ENCODE measurements at places on chromosomes 3 and 15.
A peak's percentile ranks its signal among the peaks of the same experiment; 100 is the strongest.

- peak; percentile 48 for DNase-seq
Measured at GRCh38 chr3:133413161-133414020, 13.5 kb downstream of the BFSP2 start.

- peak; percentile 45 for DNase-seq
Measured at GRCh38 chr3:184016811-184017671, 643 bp downstream of the ABCC5 start.

DNA sequence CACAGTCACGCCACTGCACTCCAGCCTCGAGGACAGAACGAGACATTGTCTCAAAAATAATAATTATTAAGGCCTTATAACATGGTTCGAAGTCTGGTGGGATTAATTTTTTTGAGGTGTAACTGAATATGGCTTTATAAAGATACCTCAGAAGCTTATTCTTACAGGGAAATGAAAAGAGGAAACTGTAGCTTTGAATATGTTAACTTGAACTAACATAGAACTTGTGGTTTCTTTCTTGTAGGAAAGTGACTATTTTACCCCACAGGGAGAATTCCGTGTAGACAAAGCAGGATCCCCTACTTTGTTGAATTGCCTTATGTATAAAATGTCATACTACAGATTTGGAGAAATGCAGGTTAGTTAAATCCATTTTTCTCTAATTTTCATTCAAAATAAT lies 96.3 kb downstream of the STT3B start:
- no peak for DNase-seq

- peak; percentile 86 for DNase-seq
Measured at GRCh38 chr3:42544492-42545283, 37.1 kb downstream of the SEC22C start.

DNA sequence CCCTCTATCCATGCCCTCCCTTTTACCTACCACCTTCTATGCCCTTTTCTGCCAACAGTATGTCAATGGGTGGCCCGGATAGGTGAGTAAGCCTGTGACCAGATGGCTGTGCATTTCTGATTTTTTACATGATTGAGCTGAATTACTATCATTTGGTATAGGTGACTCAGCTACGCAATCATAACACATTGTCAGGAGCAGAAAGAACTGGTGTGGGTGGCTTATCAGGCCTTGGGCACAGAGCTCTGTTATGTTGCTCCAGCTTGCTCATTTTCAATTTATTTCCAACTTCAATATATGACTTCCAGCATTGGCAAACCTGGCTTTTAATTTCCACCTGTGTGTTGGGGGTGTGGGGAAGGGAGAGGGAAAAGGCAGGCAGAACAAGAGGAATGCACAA lies 86.6 kb upstream of the AGBL1 start:
- DNase-seq: no peak

GRCh38 chr15:88448991-88449461 lies 18.2 kb downstream of the MRPL46 start:
- DNase-seq: no peak

DNA sequence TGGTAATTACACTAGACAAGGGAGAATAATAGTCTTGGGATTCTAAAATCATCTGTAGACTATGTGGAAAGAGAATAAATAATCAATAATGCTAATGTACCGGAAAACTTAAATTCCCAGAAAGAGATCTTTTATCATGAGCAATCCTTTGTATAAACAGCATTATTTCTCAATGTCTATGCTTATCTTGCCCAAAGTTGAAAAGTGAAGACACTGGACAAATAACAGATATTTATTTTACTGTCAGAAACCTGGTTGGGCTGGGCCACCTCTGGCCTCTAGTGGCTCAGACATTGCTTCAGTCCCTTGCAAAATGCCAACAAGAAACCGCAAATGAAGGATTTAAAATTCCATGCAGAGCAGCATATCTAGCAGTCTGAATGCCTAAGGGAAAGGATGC lies 409.9 kb downstream of the FHIT start:
- no peak for DNase-seq

- DNase-seq: no peak
Measured at GRCh38 chr3:13665582-13666226, 116.8 kb downstream of the FBLN2 start.

DNA sequence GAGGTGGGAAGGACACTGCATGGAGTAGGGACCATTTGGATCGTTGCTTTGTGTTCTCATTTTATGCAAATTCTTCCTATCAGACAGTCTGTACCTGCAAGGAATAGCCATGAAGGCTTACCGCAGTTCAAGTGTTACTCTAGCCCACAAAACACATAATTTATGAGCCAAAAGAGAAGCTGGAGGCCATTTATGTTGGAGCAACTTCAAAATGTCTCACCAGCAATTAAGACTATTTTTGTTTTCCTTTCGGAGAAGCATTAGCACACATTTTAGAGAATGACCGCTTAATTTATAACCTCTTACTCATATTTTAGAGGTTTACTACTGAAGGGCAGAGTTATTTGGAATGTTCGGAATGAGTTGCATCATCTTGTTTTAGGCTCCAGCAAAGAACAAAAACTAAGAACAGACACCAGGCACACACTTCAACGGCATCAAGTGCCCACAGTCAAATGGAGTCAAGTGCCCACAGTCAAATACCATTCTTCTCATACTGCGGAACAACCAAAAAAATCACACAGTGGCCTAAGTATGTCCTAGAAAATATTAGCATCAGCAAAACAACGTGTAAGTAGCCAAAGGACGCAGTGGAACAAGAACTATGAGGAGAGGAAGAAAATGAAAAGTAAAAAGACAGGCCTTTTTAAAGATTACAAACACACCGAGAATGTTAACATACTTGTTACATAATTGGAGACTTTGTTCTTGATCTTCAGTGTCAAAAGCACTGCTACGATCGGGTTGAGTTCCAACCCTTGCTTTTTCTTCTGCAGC lies 17.5 kb upstream of the GOLGA8J start:
- DNase-seq: no peak

DNA sequence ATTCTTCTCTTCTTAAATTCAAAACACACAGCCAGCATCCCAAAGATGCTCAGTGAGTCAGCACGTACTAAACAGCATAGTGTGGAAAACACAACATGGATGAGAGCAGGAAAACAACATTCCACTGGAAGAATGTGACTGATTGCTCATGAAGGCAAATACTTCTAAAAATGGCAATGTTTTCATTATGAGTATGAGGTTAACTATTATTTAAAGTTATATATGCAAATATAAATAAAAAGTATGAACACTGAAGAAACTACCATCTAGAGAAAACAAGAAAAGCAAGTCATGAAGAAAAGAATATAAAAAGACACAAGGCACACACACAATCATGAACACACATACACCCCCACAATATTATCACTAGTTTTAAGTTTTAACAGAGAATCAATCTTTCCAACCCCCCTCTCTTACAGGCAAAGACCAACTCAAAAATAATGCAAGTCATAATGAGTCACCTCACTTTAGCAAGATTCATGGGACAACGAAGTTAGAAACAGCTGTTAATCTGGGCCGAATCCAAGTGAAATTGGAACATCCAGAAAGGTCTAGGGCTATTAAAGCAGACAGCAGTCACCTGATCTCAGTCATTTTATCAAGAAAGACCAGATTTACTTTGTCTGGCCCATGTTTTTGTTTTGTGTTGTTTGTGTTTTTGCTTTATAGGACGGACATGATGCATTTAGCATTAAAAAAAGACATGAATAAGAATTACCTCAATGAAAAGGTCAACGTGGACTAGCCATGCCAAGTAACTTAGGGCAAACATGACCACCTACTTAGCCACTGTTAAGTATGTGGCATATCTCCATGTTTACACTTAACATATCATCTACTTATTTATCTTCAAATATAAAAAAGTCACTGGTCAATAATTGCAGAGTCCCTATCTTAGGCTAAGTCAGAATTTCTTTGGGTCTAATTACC lies 18.1 kb downstream of the GBE1 start:
- no peak for DNase-seq
